ENCODE measurements at places on chromosomes 5 and 9.
A peak's percentile ranks its signal among the peaks of the same experiment; 100 is the strongest.

GRCh38 chr5:77426670-77427069, 65.4 kb downstream of the WDR41 start:
- no peak for DNase-seq

GRCh38 chr5:116038817-116039216, 6.5 kb downstream of the ARL14EPL start:
- no peak for DNase-seq

DNA sequence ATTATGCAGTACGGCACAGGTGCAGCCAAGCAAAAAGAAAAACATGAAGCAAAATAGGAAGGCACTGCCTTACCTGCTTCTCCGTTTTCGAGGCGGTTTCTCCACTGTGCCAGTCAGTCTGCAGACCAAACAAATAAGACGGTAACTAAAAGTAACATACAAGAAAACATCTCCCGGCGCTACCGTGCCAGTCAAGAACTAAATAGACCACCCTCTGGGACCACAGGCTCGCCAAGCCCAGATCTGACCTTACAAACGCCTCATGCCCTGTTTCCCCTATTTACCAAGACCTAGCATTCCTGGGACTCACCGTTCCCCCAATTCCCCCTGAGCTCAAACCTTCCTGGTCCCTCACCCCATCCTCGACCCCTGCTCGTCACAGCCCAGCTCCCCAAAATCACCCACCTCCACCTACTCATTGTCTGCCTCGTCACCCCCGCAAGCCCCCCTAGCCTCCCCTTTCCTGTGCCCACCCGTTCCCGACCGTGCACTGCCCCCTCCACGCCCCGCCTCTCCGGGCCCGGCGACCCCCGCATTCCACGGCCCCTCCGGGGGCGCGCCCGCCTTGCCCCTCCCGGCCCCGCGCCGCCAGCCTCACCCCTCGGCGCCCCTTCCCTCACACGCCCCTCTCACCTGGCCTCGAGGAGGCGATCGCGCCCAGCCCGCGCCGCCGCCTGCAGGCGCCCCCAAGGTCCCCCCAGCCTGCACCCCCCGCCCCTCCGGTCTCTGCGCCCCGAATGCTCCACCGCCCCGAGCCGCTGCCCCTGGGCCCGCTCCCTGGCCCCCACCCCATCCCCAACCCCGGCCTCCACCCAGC, 560 bp downstream of the SCAI start:
- DNase-seq = peak; percentile 19

- no peak for DNase-seq
Measured at GRCh38 chr5:172564188-172564587, 76.9 kb upstream of the NEURL1B start.

DNA sequence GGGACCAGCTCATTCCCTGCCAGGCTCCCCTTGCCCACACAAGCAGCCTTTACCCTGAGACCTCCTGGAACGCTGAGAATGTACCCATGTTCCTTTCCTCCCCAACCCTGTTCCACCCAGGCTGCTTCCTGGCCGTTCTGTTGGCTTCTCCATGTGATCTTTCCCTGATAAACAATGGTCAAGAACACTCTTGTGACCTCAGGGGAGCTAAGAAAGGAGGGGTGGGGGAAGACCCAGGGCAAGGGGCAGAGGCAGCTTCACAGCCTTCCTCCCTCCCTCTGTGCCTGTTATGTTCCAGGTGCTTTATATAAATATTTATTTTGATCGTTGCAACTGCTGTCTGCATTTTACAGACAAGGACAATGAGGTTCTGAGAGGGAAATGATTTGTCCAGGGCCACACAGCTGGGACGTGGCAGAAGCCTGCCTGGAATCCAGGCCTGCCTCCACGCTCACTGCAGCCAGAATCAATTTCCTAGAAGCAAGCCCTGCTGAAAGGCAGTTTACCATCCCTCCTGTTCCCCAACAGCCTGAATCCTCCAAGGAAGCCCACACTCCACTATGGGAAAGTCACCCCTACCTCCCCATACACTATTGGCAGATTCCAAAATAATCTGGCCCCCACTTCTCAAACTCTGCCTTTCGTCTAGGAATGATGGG, 3.9 kb downstream of the SHROOM1 start:
- DNase-seq = no peak

DNA sequence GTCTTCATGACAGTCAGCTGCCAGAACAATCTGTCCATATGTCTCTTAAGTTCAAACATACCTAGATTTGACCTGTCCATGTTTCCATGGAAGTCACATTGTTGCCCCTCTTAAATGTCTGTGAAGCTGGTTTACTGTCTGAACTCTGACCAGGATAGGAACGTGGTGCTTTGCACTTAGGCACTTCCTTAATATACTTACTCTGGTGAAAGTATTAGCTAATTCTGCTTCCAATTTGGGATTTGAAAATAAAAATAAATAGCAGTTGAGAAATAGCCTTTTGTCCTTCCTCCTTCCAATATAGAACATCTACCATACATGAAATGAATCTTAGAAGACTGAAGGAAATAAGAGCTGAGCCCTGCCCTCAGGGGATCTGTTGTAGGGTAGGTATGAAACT, 524.5 kb upstream of the CLINT1 start:
- no peak for DNase-seq

- no peak for DNase-seq
Measured at GRCh38 chr5:69184621-69185020, 4.8 kb upstream of the CENPH start.

DNA sequence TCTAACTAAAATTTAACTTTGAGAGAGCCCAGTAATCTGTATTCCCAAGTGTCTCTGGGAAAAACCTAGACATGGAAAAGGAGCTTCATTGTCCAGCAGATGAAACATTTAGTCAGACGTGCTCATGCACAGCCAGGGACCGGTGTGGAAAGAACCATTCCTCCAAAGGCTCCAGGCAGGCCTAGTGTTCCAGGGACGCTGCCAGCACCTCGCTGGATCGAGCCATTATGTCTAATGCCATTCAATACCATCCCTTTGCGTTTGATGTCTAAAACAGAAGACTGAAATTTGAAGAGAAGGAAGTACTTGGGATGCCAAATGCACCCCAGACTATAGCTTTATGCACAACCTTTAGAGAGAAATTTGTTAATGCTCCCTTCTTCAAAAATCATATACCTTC, 1.4 kb upstream of the CHSY3 start:
- DNase-seq = no peak

GRCh38 chr9:90105773-90106172, 501.0 kb downstream of the GADD45G start:
- no peak for DNase-seq

DNA sequence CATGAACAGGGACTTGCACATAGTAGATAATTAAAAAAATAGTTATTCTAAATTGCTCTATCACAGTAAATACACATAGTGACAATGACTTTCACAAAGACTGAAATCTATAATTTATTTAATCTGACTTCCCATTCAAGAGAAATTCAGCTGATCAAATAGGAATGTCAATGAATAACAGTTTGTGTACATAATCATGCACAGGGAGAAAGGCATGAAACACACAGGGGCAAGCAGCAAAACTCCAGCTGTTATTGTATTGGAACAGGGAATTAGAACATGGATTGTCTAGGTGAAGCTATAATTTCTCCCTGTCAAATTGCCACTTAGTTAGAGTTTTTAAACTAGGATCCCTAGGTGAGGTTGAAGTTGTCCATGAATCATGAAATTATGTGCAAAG, 99.9 kb downstream of the HCN1 start:
- DNase-seq = no peak
